ENCODE measurements at places on chromosomes 12 and 14.
A peak's percentile ranks its signal among the peaks of the same experiment; 100 is the strongest.

- peak; percentile 50 for DNase-seq
Observed at GRCh38 chr14:76955575-76956315, 72.8 kb downstream of the IRF2BPL start.

DNA sequence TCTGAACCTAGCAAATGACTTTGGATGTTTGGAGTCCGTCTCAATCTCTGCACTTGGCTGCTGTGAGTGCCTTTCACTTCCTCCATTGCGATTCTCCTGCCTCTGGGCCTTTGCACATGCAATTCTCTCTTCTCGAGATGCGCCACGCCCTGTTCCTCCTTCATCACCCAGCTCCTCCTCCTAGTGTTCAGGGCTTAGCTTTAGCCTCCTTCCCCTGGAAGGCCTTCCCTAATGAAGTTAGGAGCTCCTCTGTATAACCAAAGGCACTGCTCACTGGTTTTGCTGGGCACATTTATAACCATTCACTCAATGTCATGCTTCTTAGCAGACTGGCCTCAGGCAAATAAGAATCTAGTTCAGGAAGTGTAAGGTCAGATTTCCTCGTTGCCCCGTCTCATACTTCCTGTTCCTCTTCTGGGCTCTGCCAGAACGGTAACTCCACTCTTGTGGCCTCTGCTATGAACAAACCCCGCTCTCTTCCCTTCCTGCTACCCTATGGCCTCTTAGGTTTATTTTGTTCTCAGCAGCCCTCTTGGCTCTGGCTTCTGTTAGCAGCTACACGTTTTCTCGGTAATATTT lies 171.4 kb downstream of the CRADD start:
- DNase-seq, result peak; percentile 48

GRCh38 chr14:64732536-64733120 lies 28.4 kb downstream of the PLEKHG3 start:
- DNase-seq, result no peak

DNA sequence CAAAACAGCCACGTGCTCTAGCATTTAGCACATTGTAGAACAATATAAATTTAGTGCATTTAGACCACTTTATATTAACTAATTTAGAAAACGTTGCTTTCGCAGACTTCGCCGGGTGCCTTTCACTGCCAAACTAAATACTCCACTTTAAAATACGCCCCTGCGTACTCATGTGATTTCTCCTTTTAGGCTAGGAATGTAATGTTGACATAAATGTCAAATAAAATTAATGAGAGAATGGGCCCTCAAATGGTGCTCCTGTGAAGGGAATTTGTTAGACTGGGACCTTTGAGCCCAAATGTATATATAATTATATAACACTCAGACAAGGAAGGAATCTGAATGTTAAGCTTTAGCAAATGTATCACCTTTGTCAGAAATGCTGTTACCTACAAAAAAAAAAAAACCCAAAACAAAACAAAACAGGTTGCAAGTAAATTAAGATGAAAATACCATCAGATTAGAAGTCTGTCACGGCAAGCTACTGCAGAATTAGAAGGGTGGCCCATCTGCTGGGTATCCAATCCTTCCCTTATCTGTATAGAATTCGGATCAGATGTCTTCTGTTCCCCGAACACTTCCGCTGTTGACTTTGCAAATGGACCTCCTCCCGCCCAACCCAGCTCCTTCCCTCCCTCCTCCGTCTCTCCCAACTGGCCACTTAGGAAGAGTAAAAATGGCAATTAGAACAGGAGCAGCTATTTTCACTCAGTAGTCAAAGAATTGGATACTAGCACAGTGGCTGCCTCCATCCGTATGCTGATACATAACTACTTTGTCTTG lies 159.3 kb upstream of the FOXN3 start:
- DNase-seq, result no peak

DNA sequence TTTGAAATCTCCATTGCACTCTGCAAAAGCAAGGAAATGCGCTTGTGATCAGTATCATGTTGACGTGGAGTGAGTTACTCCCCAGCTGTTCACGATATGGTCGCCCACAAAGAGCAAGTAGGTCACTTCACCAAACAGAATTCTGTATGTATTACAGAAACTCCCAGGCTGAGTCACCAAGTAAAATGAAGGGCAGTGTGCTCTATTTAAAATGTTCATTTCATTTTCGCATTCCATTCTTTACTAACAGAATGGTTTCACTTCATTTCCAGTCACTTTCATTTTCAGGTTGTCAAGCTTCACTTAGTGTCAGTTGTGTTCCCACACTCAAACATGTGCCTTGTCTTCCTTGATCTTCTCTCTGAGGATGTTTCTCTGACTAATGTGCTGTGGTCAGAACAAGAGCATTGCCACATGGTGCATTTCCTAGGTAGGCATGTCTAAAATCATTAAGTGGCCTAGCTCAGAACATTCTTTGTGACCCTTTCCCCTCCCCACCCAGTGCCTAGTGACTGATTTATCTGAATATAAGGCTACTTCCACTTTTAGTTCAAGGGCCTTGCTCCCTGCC lies 391.2 kb downstream of the RAD51B start:
- DNase-seq, result peak; percentile 70

- DNase-seq, result no peak
Observed at GRCh38 chr14:97107080-97107479, 309.9 kb downstream of the VRK1 start.

DNA sequence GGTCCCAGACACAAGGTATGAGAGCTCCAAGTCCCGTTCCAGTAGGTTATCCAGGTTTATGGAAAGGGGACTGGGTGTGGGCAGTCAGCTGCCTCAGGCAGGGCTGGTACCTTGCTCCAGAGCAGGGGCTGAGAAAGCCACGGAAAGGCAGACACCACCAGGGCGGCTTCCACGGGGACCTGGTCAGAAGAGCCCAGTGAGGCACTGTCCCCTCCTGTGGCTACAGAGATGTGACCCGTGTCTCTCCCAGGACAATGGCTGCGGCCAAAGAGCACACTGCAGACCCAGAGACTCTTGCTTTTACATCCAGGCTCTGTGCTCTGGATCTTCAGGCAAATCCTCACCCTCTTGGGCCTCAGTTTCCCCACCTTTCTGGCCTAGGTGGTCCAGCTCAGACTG lies 8.8 kb downstream of the SERPINA4 start:
- DNase-seq, result no peak

GRCh38 chr14:35117112-35117511 lies 4.7 kb downstream of the PPP2R3C start:
- no peak for DNase-seq

DNA sequence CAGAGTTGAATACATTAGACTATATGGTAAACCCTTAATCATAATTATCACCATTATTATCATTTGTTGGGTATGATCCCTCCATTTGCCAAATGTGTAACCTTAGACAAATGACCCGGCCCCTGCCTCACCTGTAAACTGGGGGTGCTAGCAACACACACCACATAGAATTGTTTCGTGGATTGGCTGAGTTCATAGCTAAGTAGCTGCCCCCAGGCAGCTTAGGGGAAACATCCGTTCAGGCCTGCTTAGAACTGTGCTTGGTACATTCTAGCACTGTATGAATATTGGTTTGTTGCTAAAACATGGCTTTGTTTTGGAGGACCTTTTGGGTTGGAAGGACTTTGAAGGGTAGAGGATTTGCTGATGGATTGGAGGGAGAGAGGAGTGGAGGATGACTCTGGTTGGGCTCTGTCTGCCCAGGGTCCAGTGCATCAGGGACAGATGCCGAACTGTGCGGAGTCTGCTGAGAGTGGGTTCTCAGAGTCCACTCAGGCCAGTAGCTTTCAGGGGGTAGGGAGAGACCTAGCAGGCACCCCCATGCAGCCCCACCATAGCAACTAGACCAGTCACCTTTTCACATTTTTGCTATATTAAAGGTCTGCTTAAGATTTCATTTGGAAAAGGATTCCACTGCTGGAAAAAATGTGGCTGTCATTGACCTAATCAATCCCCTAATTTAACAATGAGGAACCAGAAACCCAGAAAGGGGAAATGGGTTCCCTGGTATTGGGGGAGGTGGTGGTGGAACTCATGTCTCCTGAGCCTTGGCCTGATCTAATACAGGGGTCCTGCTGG lies 2.2 kb downstream of the RIN3 start:
- DNase-seq, result no peak

- no peak for DNase-seq
Observed at GRCh38 chr12:121634836-121635235, 8.5 kb downstream of the ORAI1 start.

GRCh38 chr14:92635896-92636295 lies 112.5 kb downstream of the LGMN start:
- no peak for DNase-seq

GRCh38 chr14:75558440-75558839 lies 20.0 kb upstream of the FLVCR2 start:
- no peak for DNase-seq

GRCh38 chr12:9379023-9379742 lies 171.0 kb upstream of the PZP start:
- no peak for DNase-seq

DNA sequence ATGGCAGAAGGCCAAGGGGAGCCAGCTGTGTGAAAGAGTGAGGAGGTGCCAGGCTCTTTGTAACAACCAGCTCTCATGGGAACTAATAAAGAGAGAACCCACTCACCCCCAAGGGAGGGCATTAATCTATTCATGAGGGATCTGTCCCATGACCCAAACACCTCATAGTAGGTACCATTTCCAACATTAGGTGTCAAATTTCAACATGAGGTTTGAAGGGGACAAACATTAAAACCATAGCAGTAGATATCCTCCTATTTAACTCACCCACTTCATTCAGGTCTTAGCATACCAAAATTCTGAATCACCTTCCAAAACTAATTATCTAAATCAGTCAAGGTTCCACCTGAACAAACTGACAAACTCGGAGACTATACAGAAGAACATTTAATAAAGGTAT lies 75.3 kb downstream of the PPFIA2 start:
- DNase-seq, result no peak

GRCh38 chr12:70049596-70050360 lies 193.5 kb upstream of the CNOT2 start:
- peak; percentile 26 for DNase-seq

DNA sequence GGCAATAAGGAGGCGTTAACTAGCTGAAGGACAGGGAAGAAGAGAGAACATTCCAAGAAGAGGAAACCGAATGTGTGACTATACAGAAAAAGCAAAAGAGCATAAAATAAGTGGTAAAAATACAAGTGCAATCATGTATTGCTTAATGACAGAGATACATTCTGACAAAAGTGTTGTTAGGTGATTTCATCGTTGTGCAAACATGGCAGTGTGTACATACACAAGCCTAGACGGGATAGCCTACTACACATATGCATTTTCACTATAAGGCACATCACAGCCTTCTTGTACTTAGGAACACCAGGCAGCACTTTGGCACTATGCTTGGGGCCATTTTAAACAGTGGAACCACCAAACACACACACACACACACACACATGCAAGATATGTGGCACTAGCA lies 299.3 kb downstream of the BCAT1 start:
- no peak for DNase-seq

- no peak for DNase-seq
Observed at GRCh38 chr12:68325966-68326365, 6.2 kb downstream of the MDM1 start.

GRCh38 chr14:36258241-36258640 lies 62.2 kb downstream of the MBIP start:
- no peak for DNase-seq

Data from OCI-LY7 (cell line).